ENCODE measurements at places on chromosomes 2 and 18. TPM values are rescaled to one million over a fixed set of nuclear protein-coding genes. Genes with fewer than 3 reads are reported as not detected.

GRCh38 chr2:196989496-196989895, 63.0 kb upstream of the PGAP1 start:
- DNase-seq: no peak

- no peak for DNase-seq
These were observed 87.0 kb upstream of the ITGA6 start for GRCh38 chr2:172340394-172340793.

DNA sequence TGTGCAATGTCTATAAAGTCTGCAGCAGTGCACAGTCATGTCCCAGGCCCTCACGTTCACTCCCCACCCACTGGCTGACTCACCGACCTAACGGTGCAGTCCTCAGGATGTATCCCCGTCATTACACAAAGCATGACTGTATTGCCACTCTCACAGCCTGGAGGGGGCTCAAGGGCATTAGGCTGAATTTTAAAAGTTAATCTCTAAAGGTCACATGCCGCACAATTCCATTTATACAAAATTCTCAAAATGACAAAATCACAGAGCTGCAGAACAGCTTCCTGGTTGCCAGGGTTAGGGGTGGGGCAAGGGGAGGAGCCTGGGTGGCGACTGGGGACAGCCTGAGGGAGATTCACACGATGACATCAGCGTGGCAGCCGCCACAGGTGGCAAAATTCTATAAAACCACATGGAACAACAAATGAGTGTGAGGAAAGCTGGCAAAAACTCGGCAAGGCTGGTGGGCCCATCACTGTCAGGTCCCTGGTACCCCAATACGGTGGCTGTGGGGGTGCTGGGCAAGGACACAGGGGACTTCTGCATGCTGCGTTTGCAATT, 97.6 kb downstream of the NDUFA10 start:
- DNase-seq: no peak

DNA sequence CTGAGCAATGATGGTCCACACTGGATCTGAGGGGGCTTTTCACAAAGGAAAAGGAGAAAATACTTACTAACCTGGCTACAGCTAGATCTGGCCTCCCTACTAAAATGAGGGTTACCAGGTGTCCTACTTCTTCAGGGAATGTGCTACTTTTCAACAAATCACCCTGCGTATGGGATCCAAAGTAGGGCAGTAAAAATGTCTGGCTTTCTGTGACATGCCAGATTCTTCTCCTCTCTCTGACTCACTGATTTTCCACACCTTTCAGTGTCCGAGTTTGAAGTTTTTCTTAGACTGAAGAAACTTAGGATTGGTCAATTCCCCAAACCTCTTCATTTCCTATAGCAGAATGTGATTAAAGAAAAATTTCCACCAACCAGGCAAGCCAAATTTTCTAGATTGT, 71.2 kb downstream of the SLC8A1 start:
- DNase-seq: no peak

DNA sequence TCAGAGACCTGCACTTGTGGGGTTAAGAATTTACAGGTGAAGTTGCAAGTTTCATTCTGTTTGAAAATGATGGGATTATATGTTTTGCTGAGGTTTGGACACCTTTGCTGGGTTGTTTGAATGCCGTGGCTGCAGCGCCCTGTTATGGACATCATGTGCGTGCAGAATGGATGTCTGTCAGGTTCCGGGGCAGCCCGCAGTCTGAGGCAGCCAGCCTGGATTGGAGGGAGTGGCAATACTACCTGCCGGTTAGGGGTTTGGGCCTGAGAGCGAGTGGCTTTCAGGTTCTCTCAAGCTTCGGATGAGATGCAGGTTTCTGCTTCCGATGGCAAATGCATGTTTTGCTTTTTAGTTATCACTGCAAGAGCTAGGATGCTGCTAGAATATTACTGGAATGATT, 1.1 kb downstream of the CASP8 start:
- DNase-seq: no peak

DNA sequence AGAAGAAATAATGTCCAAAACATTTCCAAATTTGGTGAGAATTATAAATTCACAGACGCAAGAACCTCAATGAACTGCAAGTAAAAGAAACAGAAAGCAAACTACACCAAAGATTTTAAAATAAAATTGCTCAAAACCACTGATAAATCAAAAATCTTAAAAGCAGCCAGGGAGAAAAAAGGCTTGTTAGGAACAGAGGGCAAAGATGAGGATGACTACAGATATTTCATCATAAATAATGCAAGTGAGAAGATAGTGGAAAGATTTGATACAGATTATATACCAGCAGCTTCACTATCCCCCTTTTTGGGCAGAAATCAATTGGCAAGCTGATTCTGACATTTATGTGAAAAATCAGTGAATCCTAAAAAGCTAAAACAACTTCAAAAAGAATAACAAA, 10.3 kb upstream of the ASXL3 start:
- DNase-seq: no peak

The CNTNAP5 gene
- not detected for total RNA-seq

The CFC1 gene
- total RNA-seq: not detected

The PAX8 gene
- 1.4 TPM for total RNA-seq

The TEKT4 gene
- total RNA-seq: not detected

The SRD5A2 gene
- total RNA-seq: not detected

All from neural progenitor cell (in vitro differentiated cells).